ENCODE measurements at places on chromosomes 12 and 14. TPM values are rescaled to one million over a fixed set of nuclear protein-coding genes. Genes with fewer than 3 reads are reported as not detected.

DNA sequence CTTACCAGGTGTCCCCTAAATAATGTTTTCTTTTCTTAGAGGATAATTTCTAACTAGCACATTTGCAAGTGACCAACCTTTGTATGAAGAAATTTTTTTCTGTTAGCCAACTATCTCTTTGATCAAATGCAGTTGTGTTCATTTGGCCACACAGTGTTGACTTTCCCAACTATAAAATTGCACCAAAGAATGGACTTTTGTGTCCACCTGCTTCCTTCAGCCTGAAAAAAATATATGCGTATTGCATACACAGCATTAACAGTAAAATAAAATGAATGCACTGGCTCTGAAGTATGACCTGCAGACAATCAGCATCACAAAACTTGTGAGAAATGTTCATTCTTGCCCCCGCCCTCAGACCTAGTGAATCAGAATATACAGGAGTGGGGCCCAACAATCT is 342.0 kb downstream of the SEC23A start:
- H3K27ac ChIP-seq: no peak overlapping the region
- no peak for DNase-seq
- no peak overlapping the region for H3K4me3 ChIP-seq
- H3K4me1 ChIP-seq: no peaks in the 10 kb centered on the region
- no peaks in the 10 kb centered on the region for H3K36me3 ChIP-seq

DNA sequence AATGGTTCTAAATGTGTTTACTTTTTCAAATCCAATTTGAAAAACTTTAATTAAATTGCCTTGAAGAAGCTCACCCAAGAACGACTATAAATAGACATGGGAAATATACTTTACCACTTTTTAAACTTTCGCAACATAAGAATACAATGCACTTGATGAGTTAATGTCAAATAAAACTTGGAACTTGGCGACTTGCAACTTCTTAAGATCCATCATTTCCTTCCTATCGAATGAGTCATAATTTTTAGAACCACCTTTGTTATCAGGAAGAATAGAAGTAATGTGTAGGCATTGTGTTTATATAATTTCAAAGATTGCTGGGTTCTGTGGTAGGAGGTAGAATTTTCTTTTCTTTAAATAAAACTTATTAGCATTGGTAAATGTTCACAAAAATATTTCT is 1417.4 kb upstream of the FLRT2 start:
- H3K4me1 ChIP-seq: no peaks in the 10 kb centered on the region
- H3K27ac ChIP-seq: no peak overlapping the region
- H3K4me3 ChIP-seq: no peak overlapping the region
- no peaks in the 10 kb centered on the region for H3K36me3 ChIP-seq

DNA sequence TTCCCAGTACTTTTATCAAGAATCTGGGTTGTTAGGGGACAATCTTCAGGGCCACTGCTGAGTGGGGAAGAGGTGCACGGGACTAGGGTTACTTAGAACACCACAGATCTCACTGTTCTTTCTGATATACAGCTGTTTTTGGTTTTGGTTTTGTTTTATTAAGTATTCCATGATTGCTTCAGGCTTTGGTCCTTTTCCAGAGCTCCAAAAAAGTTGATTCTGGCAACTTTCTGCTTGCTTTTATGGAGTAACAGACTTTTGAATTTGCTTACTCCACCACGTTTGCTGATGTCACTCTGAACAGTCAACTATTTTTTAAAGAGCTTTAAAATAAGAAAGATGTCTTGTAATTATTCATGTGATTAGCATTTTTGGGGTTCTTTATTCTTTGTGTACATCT is 368.1 kb upstream of the FOXG1 start:
- no peaks in the 10 kb centered on the region for H3K36me3 ChIP-seq
- H3K4me3 ChIP-seq: no peak overlapping the region

DNA sequence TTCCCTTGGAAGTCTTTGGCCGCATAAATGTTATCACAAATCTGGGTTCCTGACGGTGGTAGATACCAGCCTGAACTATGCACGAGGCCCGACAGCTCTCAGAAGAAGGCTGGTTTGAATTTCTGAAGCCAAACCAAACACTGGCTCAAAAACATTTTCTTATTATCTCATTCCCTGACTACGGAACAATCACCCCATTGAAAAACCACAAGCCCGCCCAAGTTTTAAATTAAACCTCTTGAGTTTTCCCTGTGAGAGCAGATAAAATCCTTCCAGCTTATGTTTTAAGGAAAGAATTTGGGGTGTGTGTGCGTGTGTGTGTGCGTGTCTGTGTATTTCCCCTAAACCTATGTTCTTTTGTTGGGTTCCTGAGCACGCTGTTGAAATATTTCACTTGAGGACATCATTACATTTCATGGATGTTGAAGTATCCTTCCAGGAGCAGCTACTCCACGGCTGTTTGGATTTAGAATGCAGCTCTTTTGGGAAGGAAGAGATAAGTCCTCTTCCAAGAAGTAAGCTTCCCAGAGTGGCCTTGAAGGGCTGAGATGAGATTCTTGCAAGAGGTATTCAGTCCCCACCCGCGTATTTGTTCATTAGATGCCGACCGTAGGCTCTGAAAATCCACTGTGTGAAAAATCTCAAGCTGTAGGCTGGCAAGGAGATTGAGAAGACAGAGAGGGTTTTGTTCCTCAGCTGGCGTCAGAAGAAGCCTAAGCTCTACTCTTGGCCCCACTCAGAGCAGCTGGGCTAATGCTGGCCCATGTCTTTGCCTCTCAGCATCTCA is 131.0 kb upstream of the NCOR2 start:
- H3K27me3 ChIP-seq: no peaks in the 10 kb centered on the region
- no peak overlapping the region for H3K27ac ChIP-seq
- H3K4me1 ChIP-seq: peaks cover 7% of the 10 kb centered on the region
- H3K36me3 ChIP-seq: no peaks in the 10 kb centered on the region
- DNase-seq: no peak

- peak; percentile 59 for DNase-seq
- peaks cover 28% of the 10 kb centered on the region for H3K4me1 ChIP-seq
- H3K36me3 ChIP-seq: no peaks in the 10 kb centered on the region
- H3K27ac ChIP-seq: peak overlapping the region; percentile 46
- no peaks in the 10 kb centered on the region for H3K27me3 ChIP-seq
These were observed 27.8 kb upstream of the GPR132 start for GRCh38 chr14:105093038-105093430.

DNA sequence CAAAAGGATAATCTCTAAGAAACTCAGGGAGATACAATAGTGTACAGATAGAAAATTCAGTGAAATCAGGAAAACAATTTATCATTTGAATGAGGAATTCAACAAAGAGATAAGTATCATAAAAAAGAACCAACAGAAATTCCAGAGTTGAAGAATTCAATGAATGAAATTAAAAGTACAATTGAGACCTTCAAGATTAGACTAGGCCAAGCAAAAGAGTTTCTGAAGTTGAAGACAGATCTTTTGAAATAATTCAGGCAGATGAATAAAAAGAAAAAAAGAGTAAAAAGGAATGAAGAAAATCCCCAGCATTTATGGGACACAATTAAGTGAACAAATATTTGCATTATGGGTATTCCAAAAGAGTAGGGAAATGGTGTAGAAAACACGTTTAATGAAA is 412.6 kb downstream of the TMEM121 start:
- no peak overlapping the region for H3K27ac ChIP-seq
- no peak for DNase-seq
- no peak overlapping the region for H3K4me3 ChIP-seq
- no peaks in the 10 kb centered on the region for H3K36me3 ChIP-seq

DNA sequence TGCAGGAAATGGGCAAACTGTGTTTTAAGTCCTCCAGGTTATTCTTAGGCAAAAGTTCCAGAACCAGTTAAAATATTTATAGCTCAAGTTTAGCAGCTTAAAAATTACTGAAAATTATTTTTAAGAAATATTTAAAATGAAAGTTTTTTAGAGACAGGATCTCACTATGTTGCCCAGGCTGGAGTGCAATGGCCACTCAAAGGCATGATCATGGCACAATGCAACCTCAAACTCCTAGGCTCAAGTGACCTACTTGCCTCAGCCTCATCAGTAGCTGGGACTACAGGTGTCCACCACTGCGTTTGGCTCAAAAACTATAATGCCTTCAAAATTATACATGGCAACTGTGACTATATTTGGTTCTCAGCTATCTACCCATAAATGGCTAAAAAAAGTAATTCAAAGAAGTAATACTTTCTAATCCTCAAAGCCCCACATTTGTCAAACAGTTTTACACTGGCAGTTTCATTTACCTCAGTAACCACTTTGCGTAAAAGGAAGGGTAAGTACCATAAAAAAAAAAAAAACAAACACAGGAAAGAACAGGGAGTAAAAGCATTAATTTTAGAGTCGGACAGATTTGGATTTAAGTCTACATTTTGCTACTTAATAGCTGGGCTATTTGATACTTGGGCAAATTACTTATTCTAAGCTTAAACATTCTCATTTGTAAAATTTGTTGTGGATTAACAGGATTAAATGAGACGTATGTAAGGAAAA is 9.2 kb downstream of the KLHL28 start:
- peaks cover 38% of the 10 kb centered on the region for H3K4me1 ChIP-seq
- H3K36me3 ChIP-seq: no peaks in the 10 kb centered on the region
- no peaks in the 10 kb centered on the region for H3K27me3 ChIP-seq
- H3K27ac ChIP-seq: no peak overlapping the region
- DNase-seq: no peak
- H3K4me3 ChIP-seq: no peak overlapping the region

- no peak overlapping the region for H3K27ac ChIP-seq
- no peaks in the 10 kb centered on the region for H3K4me1 ChIP-seq
- DNase-seq: no peak
- H3K27me3 ChIP-seq: peaks cover 5% of the 10 kb centered on the region
- no peak overlapping the region for H3K4me3 ChIP-seq
These were observed 4.7 kb downstream of the KLRK1 start for GRCh38 chr12:10385166-10385613.

- H3K4me1 ChIP-seq: no peaks in the 10 kb centered on the region
- no peak overlapping the region for H3K4me3 ChIP-seq
- H3K36me3 ChIP-seq: no peaks in the 10 kb centered on the region
- H3K27ac ChIP-seq: no peak overlapping the region
- DNase-seq: no peak
These were observed 75.8 kb downstream of the WIF1 start for GRCh38 chr12:65045269-65045668.

GRCh38 chr12:111249018-111249370 is 119.9 kb downstream of the PHETA1 start:
- H3K27ac ChIP-seq: no peak overlapping the region
- no peaks in the 10 kb centered on the region for H3K4me1 ChIP-seq
- H3K36me3 ChIP-seq: no peaks in the 10 kb centered on the region
- no peaks in the 10 kb centered on the region for H3K27me3 ChIP-seq

- DNase-seq: no peak
- H3K27ac ChIP-seq: no peak overlapping the region
- no peak overlapping the region for H3K4me3 ChIP-seq
- no peaks in the 10 kb centered on the region for H3K27me3 ChIP-seq
- no peaks in the 10 kb centered on the region for H3K4me1 ChIP-seq
These were observed 2.5 kb downstream of the MYH7 start for GRCh38 chr14:23432946-23433345.

PRMT5 gene
- 65.1 TPM for polyA plus RNA-seq

SLC17A8 gene
- polyA plus RNA-seq: not detected

IL22 gene
- polyA plus RNA-seq: 0.67 TPM

TWF1 gene
- 15.0 TPM for polyA plus RNA-seq

C12orf56 gene
- polyA plus RNA-seq: not detected

DPF3 gene
- 0.25 TPM for polyA plus RNA-seq

GPRC5D gene
- 0.71 TPM for polyA plus RNA-seq
